ENCODE measurements at places on chromosomes 12 and 14.

- no peak for DNase-seq
Measured at GRCh38 chr14:48771717-48772116, 814.5 kb downstream of the RPS29 start.

DNA sequence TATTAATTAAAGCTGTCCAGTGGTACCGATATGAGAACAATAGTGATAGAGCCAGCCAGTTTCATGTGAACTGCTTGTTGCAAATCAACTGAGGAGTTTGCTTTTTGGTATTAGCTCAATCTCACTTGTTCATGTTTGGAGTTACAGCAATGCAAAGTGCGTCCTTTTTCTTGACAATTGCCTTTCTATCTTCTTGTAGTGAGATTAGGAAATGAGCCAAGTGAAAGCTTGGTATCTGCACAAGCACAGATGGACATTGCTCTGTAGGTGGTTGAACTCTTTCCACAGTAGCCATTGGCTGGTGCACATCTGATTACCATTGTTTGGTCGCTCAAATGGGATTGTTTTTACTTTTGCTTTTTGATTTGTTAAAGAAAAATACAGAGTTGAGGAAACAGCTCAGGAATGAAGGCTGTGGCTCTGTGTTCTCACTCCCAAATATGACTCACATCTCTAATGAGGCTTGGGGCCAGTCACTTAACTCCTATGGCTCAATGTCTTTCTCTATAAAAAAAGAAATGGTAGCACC is 241.4 kb downstream of the BMP4 start:
- no peak for DNase-seq

DNA sequence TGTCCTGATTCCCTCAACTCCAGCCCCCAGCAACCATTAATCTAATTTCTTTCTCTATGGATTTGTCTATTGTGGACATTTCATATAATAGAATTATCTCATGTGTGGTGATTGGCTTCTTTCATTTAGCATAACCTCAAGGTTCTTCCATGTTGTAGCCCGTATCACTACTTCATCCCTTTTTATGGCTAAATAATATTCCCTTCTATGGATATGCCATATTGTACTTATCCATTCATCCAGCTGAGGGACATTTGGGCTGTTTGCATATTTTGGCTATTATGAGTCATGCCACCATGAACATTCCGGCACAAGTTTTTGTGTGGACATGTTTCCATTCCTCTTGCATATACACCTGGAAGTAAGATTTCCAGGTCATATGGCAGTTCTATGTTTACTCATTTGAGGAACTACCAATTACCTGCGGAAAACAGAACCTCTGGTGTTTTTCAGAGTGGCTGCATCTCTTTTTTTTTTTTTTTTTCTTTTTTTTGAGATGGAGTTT is 108.7 kb upstream of the MAP1LC3B2 start:
- no peak for DNase-seq

DNA sequence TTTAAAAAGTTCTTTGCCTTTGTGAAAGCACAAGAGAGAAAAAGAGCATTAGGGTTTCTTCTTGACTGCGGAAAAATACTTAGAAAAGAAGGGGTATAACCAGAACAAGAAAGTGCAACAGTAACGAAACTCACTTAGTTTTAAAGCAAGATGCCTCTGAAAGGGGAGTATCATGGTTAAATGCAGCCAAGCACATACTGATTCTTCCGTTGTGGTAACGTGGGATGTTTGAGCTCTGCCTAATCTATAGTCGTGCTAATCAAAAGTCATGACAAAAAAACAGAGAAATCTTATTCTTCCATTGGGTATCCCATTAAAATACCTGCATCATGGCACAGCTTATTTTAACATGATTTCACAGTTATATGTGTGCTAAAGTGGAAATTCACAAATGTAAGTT is 187.8 kb upstream of the LRFN5 start:
- DNase-seq: no peak

DNA sequence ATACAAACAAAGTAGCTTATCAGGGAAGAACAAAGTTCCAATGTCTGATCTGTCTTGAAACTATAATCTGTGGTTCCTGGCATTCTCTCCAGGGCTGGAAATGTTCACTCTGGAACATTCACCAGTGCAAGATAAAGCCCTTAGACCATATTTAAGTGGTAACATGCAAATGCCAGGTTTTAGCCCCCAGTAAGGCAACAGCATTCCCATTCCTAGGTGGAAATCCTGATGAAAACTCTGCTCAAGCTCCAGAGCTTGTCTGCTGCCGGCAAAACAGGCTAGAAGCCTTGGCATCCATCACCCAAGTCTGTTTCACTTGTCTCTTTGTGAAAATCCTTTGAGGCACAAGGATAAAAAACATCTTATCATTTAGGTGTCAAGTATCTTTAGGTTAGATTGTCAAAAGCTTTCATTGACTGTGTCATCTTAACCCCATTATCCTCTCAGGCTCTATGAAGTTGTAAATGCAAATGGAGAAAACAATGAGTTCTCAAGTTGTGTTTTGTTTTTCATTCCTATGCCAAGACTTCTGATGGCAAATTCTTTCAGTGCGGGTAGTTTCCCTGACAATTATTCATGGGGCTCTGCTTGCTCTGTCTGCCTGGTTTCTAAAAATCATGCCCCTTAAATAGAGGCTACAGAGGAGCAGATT is 344.7 kb downstream of the NELL2 start:
- no peak for DNase-seq

- DNase-seq: no peak
Measured at GRCh38 chr12:120914794-120915193, 10.6 kb upstream of the SPPL3 start.

- no peak for DNase-seq
Measured at GRCh38 chr14:68085742-68086141, 266.2 kb downstream of the RAD51B start.

GRCh38 chr12:57989838-57990237 is 48.5 kb downstream of the ATP23 start:
- DNase-seq: no peak

GRCh38 chr12:118374909-118375308 is 1.4 kb upstream of the SUDS3 start:
- no peak for DNase-seq

GRCh38 chr12:74021937-74022336 is 515.7 kb upstream of the ATXN7L3B start:
- DNase-seq: no peak

DNA sequence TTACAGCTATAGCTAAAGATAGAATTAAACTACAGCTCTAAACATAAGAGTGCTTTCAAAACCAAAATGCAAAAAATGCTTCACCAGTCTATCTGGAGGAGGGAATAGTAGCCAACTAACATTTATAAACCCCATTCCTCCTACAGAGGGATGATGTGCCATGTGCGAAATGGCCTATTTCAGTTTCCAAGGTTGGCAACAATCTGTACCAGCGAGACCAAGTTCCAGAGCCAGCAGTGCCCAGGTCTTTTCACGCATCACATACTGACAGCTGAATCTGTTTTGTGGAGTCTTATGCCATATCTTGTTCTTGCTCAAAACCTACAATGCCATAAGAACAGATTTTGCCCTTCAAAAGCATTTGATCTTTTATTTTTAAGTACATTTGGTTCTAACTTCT is 24.5 kb downstream of the NELL2 start:
- no peak for DNase-seq

- DNase-seq: no peak
Measured at GRCh38 chr12:131345521-131346436, 365.1 kb upstream of the SFSWAP start.

DNA sequence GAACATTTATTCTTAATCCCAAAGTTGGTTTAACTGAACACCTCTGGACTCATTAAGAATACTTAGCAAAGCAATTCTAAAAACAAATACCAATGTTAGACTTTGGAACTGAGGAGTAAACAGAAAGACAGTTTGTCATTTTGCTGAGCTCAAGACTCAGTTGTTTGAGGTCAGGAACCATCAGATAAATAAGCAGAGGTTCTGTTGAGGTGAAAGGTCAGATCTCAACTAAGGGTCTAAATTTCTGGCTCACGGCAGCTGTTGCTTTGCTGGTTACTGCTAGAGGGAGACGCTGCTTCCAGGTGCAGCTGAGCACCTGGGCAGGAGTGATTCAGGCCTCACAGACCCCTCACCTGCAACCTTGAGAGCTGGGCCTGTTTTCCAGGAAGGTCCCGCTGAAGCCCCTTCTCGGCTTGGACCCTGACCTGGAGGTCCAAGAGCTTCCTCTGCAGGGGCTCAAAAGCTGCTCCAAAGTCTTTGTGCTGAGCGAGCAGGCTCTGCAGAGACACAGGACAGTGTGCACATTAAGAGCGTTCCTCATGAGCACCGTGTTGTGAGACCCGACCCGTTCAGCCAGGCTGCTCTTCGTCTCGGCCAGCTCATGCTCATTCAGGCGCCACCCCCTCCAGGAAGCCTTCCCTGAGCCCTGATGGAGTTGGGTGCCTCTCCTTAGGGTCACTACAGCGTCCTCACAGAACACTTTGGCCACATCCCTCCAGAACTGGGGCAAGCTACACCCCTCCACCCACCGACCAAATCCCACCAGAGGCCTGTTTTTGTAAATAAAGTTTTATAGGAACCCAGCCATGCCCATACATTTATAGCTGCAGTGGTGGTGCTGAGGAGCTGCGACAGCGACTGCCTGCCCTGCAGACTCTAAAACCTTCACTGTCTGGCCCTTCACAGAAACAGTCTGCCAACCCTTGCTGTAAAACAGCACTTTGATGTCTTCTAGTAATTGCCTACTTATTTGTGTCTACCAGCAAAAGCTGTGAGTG is 72.0 kb downstream of the SYNE3 start:
- no peak for DNase-seq

DNA sequence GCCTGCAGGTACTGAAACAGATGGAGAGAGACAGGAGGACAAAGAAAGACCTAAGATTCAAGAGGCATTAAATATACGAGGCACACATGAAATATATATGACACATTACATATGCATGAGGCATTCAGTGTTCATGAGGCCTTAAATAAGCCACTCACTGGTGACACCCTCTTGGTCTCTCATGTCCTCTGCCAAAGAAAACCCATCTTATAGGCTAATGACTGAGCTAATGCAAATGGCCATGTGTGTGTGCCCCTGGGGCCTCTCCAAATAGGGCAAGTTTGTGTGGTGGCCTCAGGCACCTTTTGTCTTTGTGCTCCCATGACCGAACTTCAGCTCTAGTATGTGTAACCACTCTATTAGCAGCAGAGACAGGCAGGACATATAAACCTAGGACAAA is 18.8 kb downstream of the COQ6 start:
- DNase-seq: no peak

GRCh38 chr14:56196274-56196673 is 78.1 kb downstream of the PELI2 start:
- DNase-seq: no peak

- DNase-seq: no peak
Measured at GRCh38 chr12:43550831-43551271, 1.2 kb downstream of the ADAMTS20 start.

GRCh38 chr14:32169191-32169590 is 32.7 kb upstream of the RNU6-7 start:
- no peak for DNase-seq

GRCh38 chr12:3202734-3203446 is 125.7 kb downstream of the TSPAN9 start:
- peak; percentile 61 for DNase-seq

DNA sequence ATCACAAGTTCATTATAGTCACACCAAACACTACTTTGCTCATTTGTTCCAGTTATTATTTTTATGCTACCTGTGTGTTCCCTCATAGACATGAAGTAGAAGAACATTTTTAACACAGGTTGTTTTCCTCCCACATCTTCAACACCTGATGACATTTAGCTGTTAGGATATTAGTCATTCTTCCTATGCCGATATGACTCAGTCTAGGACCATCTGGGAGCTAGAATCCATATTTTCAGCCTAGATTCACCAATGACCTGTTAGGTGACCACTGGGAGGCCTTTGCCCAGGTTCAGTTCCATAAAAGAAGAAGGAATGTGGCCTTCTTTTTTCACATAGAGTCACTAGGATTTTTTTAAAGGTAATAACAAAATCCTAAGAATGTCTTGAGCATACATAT is 222.8 kb downstream of the C12orf42 start:
- no peak for DNase-seq

DNA sequence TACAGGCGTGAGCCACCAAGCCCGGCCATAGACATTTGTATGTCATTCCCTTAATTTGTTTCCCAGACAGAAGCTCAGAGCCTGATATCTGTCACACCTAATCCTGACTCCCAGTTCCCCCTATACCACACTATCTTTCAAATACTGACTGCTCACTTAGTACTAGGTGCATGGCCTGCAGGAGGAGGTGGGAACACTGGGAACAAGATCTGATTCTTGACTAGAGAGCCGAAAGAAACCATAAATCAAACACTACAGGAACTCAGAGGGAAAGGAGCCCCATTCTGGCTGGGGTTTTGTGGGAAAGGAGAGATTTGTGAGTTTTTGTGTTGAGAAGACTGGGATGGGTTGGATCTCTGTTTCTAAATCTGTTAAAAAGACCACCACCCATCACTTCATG is 4.9 kb downstream of the KHNYN start:
- no peak for DNase-seq

DNA sequence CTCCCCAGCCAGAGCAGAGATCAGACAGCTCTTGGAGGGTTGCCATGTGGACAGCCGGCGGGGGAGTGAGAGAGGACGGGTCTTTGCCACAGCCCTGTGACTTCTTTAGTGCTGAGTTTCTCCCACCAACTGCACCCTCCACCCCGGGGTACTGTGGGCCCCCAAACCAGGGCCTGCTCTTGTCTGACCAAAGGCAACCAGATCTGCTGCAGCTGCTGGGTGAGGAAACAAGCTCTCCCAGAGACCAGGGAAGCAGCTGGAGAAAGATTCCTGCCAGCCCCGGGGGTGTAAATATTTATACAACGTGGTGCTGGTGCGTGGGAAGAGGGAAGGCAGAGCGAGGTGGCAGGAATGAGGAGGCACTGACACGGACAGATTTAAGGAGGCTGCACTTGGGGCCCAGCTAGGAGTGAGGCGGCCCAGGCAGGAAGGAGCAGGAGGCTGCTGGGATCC is 14.3 kb upstream of the ZFP36L1 start:
- DNase-seq: no peak

GRCh38 chr14:44396226-44396625 is 110.9 kb downstream of the FSCB start:
- no peak for DNase-seq

- DNase-seq: no peak
Measured at GRCh38 chr12:104974626-104975290, 11.4 kb upstream of the NOPCHAP1 start.

GRCh38 chr14:58414845-58415244 is 12.5 kb downstream of the TIMM9 start:
- no peak for DNase-seq

DNA sequence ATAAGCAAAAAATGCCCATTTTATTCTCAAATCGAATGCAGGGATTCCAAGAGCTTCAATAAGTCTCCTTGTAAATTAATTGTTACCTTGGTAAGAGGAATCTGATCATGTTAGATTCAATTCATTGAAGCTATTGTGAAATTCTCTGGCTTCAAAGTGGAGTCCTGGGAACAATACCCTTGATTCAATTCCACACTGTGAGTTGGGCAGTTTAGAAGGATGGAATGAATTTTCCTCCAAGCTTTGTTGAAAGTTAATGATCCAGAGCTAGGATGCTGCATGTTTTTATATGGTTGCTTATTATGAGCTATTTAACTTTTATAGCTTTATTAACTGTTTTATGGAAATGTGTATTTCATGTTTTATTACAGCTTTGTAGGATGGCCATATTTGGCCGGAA is 89.9 kb upstream of the IGF1 start:
- no peak for DNase-seq

GRCh38 chr12:51592034-51592705 is 1.1 kb downstream of the SCN8A start:
- no peak for DNase-seq

All from activated CD4-positive, alpha-beta T cell treated with anti-CD3 and anti-CD28 coated beads for 24 hours (primary cell).